Osteocyte (in vitro differentiated cells): ENCODE measurements at places on chromosomes 3 and 15. TPM values are rescaled to one million over a fixed set of nuclear protein-coding genes. Genes with fewer than 3 reads are reported as not detected.

Gene SPSB4
- 2.0 and 3.3 TPM in 2 replicates for total RNA-seq

Gene PCLAF
- total RNA-seq, result 7.9 and 12.1 TPM in 2 replicates

GRCh38 chr15:76147906-76148570 is 88.3 kb downstream of the TMEM266 start:
- no peak overlapping the region for H3K27ac ChIP-seq
- H3K27me3 ChIP-seq, result peaks cover 39% of the 10 kb centered on the region
- DNase-seq, result no peak
- no peaks in the 10 kb centered on the region for H3K36me3 ChIP-seq
- no peak overlapping the region for H3K4me3 ChIP-seq

Gene SRGAP3
- 1.5 and 2.6 TPM in 2 replicates for total RNA-seq

DNA sequence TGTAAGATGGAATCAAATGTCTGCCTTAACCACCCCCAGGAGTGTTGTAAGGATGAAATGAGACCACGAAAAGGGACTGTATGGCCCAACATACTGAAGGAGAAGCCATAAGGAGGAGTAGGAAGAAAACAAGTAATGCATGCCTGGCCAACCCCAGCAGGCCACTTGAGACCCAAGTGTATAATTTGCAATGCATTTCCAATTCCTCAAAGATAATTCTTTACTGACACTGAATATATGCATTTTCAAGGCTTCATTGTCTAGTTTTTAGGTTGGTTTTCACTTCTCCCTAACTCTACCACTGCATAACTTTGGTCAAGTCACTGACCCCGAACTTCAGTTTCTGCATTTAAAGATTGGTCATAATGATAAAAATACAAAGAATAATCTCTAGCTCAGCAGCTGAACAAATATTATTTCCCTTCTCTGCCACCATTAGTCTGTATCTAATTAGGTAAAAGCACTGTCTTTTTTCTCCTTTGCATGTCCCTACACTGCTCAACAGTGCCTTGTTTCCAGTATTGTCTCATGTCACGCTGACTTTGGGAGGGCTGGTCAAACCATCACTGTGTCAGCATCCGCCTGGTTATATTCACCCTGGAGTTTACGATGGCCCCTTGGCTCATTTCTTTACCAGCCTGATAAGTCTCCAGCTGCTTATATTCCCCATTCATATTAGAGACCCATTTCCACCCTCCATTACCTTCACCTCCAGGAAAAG is 378.6 kb downstream of the NTRK3 start:
- no peak for DNase-seq
- no peaks in the 10 kb centered on the region for H3K27me3 ChIP-seq
- no peak overlapping the region for H3K4me3 ChIP-seq
- H3K36me3 ChIP-seq, result no peaks in the 10 kb centered on the region
- no peaks in the 10 kb centered on the region for H3K4me1 ChIP-seq
- no peak overlapping the region for H3K27ac ChIP-seq

DNA sequence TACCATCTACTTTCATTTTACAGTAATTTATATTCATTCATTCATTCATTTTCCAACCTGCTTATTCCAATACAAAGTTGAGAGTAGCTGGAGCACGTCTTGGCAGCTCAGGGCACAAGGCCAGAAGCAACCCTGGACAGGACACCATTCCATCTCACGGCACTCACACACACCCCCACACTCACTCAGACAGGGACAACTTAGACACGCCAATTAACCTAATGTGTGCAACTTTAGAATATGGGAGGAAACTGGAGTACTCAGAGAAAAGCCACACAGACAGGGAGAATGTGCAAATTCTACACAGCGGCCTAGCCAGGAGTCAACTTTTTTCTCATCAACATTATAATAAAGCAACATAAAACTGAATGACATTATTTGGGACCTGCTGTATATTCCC is 46.7 kb downstream of the IGF2BP2 start:
- H3K27ac ChIP-seq, result no peak overlapping the region
- no peak for DNase-seq
- H3K27me3 ChIP-seq, result no peaks in the 10 kb centered on the region
- H3K4me1 ChIP-seq, result peaks cover 78% of the 10 kb centered on the region
- H3K36me3 ChIP-seq, result peaks cover 7% of the 10 kb centered on the region

DNA sequence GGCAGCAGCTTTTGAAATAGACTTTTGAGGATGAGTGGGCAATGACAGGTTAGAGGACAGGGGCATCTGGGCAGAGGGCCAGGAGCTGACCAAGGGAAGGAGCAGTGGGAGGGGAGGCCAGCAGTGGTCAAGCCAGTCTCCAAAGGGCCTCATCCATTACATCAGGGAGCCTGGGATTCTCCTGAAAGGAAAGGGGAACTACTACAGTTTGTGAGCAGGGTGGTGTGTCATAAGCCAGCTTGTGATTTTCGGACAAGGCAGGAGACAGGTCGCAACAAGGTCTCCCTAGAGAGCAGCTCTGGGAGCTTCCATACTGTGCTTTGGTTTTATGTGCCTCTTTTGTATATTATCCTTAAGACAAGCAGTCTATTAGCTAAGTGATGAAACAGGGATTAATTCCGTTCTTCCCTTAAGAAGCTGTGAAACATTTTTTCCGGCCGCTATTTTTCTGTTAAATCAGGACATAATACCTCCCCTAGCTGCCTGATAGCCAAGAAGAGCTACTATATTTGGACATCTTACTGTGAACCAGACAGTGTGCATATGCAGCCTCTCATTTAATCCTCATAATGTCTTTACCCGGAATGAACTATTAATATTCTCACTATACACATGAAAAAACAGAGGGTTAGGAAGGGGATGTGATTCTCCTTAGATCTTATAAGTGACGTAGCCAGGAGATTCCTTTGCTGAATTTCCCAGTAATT is 46.4 kb downstream of the C2CD4B start:
- no peaks in the 10 kb centered on the region for H3K27me3 ChIP-seq
- DNase-seq, result no peak
- H3K36me3 ChIP-seq, result no peaks in the 10 kb centered on the region
- peak overlapping the region; percentile 87 for H3K27ac ChIP-seq
- H3K4me3 ChIP-seq, result no peak overlapping the region
- peaks cover 18% of the 10 kb centered on the region for H3K4me1 ChIP-seq

Gene STRIT1
- not detected in 2 replicates for total RNA-seq

DNA sequence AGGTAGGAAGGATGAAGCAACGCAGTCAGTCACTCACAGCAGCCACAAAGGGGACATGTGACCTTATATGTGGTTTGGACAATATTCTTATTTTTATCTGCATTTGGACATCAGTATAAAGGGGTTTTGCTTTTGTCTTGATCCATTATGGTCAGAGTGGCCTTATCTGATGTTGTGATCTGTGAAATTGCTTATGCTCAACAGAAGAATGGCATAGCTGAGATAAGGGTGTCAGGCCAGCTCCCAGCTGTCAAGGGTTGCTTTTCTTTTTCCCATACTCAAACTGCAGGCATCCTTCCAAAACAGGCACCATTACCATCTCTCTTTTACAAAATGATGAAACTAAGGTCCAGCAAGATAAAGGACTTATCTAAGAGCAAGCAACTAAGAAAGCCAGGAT is 28.1 kb downstream of the DCLK3 start:
- no peak overlapping the region for H3K27ac ChIP-seq
- no peaks in the 10 kb centered on the region for H3K4me1 ChIP-seq
- peaks cover 25% of the 10 kb centered on the region for H3K27me3 ChIP-seq
- no peak overlapping the region for H3K4me3 ChIP-seq
- H3K36me3 ChIP-seq, result no peaks in the 10 kb centered on the region
- no peak for DNase-seq

- no peak for DNase-seq
- H3K27ac ChIP-seq, result no peak overlapping the region
- no peaks in the 10 kb centered on the region for H3K36me3 ChIP-seq
Measured at GRCh38 chr3:151774910-151775309, 39.0 kb upstream of the AADAC start.

- DNase-seq, result no peak
- H3K36me3 ChIP-seq, result no peaks in the 10 kb centered on the region
- H3K4me1 ChIP-seq, result peaks cover 2% of the 10 kb centered on the region
- no peak overlapping the region for H3K4me3 ChIP-seq
Measured at GRCh38 chr3:177221744-177222143, 24.5 kb upstream of the TBL1XR1 start.
